NCI-H774 (cell line): ENCODE measurements at places on chromosomes 1 and 21.

GRCh38 chr1:157136133-157136532 lies 2.1 kb downstream of the ETV3 start:
- DNase-seq, result no peak

DNA sequence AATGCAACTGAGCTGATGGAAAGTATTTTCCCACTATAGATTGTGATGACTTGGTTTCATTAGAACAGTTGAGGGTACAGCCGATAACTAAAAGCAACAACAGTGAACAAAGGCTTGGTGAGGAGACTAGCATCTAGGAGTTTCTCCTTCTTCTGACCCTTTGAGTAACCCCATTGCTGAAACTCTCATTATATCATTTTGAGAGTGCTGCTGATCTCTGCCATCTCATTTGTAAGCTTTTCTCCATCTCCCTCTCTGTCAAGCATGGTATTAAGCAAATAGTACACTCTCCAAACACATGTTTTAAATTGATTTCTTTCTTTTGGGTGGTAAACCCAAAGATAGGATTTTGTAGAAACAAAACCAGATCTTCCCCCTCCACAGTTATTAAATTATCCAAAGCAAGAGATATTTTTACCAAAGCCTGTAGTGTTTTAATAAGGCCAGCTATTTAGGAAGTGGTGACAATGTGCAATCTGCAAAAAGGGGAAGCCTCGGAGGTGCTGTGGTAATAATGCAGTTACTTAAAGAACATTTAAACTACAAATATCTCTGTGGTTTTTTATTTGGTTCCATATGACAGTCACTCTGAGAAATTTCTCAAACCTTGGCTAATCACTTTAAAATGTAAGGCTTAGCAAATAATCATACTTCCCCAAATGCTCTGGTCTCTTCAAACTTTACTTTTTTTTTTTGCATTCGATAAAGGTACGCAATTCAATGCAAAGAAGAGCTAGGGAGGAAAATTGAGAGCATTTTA lies 287.5 kb downstream of the HLX start:
- no peak for DNase-seq

DNA sequence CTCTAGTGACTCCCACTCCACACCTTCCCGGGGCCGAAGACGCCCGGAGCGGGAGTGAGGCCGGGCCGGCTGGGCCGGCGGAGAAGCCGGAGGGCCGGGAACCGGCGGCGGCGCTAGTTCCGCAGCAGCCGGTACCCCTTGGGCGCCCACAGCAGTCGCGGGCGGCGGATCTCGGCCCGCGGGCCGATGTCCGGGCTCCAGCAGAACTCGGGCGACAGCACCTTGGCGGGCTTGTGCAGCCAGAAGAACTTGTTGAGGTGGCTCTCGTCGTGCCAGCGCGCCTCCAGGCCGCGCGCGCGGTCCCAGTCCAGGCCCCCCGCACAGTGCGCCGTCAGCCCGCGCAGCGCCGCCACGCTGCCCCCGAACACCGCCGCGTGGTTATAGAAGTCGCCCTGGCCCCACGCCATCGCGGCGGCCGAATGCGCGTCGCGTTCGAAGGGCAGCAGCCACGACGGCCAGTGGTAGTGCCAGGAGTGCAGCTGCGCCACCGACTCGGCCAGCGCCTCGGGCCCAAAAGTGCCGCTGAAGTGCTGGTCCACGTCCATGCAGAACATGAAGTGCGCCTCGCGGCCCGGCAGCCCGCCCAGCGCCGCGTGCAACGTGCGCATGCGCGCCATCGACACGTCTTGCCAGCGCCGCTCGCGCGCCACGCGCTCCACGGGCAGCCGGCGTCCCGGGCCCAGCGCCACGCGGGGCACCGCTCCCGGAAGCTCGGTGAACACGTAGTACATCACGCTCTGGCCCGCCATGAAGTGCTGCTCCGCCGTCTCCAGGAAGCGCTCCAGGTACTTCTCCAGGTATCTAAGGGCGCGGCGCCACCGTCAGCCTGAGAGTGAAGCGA lies 14.0 kb downstream of the A3GALT2 start:
- no peak for DNase-seq

GRCh38 chr1:116318897-116319296 lies 54.1 kb upstream of the ATP1A1 start:
- DNase-seq, result no peak

DNA sequence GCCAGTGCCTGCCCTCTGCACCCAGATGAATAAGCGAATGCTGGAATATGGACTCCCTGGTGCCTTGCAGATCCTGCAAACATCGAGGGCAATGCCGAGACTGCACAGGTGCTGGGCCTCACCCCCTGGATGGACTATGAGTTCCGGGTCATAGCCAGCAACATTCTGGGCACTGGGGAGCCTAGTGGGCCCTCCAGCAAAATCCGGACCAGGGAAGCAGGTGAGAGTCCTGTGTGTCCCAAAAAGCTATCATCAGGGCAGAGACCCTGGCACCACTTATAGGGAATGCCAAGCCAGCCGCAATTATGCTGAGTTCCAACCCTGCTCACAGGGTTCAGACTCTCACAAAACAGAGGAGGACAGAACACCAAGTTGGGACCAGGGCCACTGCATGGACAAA lies 17.2 kb downstream of the TMEM81 start:
- no peak for DNase-seq

- DNase-seq, result no peak
These were observed 39.7 kb downstream of the MRPL37 start for GRCh38 chr1:54239631-54240031.

- DNase-seq, result no peak
These were observed 16.6 kb upstream of the GBP6 start for GRCh38 chr1:89347296-89347695.

GRCh38 chr1:172089768-172090510 lies 248.6 kb downstream of the DNM3 start:
- no peak for DNase-seq
